ENCODE measurements at places on chromosomes 12 and 14.

DNA sequence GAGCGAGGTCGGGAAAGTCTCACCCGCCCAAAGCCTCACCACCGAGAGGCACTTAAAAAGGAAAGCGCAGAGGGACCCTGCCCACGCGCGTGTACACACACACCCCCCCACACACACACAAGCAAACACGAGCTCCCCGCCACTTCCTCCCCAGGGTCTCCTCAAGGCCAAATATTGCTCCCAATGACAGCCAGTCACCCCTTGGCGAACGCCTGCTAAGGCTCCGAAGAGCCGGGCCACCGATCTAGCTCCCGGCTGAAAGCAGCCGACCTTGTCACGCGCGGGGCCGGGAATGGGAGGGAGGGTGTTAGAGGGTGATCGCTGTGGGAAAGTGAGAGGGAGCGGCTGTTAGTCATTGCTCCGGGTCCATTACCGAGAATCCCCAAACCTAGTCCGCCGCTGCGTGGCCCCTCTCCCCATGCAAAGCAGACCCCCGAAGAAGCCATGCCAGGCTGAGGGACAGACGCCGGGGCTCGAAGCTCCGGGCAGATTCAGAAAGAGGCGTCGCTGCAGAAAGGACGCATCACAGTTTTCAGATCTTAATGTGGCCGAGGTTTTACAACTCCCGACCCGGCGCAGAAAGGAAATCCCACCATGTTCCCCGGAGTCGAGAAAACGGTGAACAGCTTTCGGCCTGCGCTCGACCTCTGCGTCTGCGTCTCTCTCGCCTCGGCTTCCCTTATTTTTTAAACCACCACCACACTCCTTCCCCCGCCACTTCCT is 2.6 kb downstream of the BMP4 start:
- DNase-seq, result peak; percentile 82

- no peak for DNase-seq
Observed at GRCh38 chr12:111570084-111570961, 28.8 kb downstream of the ATXN2 start.

DNA sequence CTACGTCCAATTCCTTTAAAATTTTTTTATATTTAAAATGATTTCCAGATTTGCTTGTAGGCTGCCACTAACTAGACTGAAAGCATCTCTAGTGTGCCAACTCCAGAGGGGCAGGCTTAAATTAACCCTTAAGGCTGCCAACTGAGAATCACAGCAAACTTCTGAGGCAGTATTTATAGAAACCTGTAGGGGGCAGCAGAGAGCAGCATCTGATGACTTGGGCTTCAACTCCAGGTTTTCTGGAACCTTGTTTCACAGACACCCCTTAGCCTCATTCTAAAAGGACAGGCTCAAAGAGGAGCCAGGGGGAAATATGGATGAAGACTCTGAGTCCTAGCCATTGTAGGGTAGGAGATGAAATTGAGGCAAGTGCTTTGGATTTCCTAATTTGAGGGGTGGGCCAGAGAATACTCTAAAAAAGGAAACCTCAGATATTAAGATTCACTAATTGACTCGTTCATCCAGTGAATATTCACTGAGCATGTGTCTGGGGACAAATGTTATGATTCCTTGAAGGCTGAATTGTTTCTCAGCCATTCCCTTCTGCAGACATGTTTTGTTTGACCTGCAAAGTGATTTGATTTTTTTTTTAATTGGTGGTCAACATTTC is 63.3 kb upstream of the HSPB8 start:
- DNase-seq, result no peak

DNA sequence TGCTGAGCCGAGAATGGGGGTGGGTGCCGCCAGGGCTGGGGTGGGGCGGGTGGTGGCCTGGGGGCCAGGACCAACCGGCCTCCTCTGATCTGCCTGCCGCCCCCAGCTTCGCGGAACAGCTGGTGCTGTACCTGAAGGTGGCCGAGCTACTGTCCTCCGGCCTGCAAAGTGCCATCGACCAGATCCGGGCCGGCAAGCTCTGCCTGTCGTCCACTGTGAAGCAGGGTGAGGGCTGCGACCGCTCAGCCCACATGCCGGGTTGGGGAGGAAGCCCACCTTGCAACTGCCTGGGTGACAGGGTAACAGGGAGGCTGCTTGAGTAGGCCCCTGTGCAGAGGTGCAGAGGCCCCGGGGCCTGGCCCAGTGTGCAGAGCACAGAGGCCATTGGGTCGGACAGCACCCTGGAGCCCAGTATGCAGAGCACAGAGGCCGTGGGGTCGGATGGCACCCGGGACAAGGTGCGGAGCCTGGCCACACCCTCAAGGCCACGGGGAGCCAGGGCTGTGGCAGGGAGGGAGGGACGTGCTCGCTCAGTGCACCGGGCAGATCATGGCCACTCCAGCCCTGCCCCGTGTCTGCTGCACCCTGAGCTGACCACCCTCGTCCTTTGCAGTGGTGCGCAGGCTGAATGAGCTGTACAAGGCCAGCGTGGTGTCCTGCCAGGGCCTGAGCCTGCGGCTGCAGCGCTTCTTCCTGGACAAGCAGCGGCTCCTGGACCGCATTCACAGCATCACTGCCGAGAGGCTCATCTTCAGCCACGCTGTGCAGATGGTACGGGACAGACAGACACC is 9.5 kb upstream of the PUS1 start:
- DNase-seq, result no peak

DNA sequence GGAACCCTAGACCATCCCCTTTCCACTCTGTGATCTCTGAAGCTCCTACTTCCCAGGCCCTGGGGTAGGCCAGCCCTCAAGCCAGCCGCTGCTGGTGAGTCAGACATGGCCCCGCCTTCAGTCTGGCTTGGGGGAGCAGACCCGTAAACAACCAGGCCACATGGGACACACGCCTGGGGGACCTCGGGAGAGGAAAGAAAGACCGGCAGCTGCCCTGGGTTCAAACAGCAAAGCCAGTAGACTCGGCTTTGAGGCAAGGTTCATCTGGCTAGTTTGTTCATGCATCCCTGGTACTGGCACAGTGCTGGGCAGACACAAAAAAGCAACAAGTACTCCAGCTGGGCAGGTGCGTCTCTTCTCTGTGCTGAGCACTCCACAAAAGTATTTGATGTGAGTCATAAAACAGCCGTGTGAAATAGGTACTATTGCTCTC is 101.9 kb downstream of the SETD3 start:
- DNase-seq, result no peak

GRCh38 chr12:17992002-17992656 is 97.9 kb downstream of the RERGL start:
- DNase-seq, result no peak

GRCh38 chr14:61511558-61511948 is 183.8 kb upstream of the HIF1A start:
- no peak for DNase-seq
